ENCODE measurements at places on chromosomes 2 and 18.

DNA sequence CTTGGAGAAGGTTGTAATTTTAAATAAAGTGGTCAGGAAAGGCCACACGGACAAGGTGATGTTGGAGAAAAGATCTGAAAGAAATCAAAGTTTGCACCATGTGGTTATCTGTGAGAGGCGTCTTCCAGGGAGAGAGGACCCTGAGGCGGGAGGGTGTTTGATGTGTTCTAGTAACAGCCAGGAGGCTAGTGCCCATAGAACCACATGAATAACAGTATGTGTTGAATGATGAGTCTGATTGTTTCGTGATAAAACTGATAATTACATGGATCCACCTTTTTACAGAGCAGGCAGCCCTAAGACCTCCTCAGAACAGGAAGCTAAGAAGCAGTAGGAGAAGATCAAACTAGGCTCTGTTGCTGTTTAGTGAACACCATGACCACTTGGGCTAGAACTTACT lies 91.4 kb downstream of the SCG2 start:
- no peak for DNase-seq

DNA sequence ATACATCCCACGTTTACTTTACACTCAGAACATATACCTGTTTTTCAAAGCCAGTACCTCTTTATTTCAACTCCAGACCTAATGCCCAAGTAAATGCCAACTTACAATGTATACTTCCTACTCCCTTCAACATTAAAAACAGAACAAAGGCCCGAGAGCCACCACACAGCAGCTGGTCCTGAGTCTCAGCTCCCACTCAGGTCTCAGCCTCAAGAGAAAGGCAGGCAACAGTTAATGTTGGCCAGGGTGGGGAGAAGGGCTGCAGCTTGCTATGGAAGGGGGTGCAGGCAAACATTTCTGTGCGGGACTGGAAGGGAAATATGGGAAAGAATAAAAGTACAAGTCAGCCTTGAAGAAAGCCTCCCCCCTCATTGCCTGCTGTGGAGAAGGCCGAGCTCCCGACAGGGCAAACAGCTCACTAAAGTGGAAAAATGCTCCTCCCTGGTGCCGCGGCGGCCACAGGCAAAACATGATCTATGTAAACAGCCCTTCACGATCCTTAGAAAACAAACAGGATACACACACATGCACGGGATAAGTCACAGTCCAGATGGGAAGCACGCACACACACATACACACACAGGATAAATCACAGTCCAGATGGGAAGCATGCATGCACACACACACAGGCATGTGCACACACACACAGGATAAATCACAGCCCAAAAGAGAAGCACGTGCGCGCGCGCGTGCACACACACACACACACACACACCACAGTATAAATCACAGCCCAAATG lies 67.4 kb downstream of the ADNP2 start:
- no peak for DNase-seq

GRCh38 chr2:3307901-3308300 lies 69.7 kb downstream of the EIPR1 start:
- DNase-seq: no peak

GRCh38 chr2:14572633-14573032 lies 59.9 kb upstream of the LRATD1 start:
- no peak for DNase-seq
